NCI-H510A treated with DMSO at 0.1 percent for 48 hours (cell line): ENCODE measurements at places on chromosomes 7 and 10.

- no peak for DNase-seq
Observed at GRCh38 chr7:43044511-43044910, 67.9 kb upstream of the HECW1 start.

DNA sequence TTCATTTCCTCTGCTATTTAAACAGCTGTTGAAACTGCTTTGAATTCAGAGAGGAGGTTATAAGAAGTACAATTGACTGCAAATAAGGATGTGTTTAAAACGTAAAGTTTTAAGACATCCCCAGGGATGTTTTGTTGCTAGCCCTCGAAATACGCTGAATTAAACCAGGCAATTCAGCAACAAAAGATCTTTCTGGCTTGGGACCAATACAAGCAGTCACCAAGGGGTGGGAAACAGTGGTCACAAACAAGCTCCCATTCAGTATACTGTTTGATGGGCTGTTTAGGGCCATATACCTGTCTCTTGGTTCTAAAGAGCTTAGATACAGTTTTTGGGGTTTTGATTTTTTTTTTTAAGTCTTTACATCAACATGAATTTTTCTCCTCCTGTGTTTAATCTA lies 446.3 kb upstream of the POT1 start:
- no peak for DNase-seq

DNA sequence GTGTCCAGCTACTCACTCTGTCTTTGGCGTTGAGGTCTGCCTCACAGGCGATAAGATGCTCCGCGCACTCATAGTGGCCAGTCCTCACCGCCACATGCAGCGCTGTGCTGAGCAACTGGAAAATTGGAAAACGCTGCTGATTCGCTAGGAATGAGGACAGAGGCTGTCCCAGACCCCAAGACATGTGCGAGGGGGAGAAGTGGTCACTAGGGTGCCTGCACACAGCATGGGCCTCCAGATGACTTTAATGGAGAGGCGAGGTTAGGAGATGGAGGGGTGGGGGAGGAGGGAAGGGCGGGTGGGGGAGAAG lies 5.2 kb downstream of the ANKRD1 start:
- DNase-seq = no peak

DNA sequence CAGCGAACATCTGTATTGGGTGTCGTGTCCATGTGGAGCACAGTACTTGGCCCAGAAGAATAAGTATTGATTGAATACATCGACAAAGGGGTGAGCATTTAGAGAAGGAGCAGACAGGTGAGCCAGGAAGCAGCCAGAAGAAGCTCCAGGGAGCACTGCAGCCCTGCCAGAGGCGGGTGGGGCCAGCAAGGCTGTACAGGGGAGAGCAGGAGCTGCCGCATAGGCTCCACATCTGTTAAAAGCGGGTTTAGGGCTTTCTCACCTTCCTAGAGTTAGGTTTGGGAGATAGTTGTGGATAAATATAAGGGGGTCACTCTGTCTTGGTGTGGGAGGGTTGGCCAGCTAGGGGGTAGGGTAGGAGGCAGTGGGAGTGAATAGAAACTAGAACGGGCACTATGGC lies 1.3 kb upstream of the CPA1 start:
- DNase-seq = no peak

- DNase-seq = no peak
Observed at GRCh38 chr10:30098629-30099028, 39.2 kb upstream of the JCAD start.

- DNase-seq = peak; percentile 28
Observed at GRCh38 chr10:122056431-122057094, 67.6 kb downstream of the TACC2 start.

DNA sequence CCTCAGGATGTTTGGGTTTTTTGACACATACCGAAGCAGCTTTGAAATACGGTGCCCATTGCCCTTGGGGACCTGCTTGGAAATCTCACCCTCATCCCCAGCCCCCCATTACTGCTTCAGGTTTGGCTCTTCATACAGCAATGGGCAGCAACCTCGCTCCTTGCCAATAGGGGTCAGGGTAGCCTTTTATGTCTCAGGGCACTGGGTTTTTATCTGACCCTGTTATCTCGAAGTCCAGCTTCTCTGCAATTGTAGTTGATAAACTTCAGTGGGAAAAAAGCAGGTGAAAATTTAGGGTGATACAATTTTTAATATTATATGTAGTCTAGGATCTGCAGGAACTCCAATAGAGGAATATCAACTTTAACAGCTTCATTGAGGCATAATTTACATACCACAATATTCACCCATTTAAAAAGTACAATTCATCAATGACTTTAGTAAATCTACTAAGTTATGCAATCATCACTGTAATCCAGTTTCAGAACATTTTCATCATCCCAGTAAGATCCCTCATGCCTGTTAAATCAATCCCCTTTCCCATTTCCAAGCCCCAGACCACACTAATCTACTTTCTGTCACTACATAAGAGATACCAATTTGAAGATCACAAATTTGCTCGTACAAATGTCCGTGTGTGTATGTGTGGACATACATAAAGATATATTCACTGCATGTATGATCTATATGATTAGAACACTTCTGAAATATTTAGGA lies 386.2 kb downstream of the KCNMA1 start:
- peak; percentile 38 for DNase-seq

GRCh38 chr10:79316671-79317431 lies 30.4 kb upstream of the PPIF start:
- DNase-seq = peak; percentile 25

GRCh38 chr7:112383671-112384417 lies 66.4 kb upstream of the IFRD1 start:
- DNase-seq = no peak

DNA sequence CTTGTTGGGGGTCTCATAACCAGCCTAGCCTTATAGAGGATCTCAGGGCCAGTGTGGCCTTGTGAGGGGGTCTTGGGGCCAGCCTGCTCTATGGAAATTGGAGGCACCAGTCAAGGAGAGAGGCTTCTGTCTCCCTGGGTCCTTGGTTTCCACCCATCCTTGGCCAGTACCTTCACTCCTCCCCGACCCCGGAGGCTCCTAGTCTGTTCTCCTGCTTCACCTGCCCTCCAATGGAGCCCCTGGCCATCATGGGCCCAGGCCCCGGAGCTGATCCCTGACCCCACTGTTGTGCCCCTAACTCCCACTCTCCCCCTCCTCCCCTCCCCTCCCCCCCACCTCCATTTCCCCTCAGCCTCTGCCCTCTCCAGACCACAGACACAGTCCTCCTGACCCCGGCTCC lies 29.7 kb downstream of the RASGEF1A start:
- no peak for DNase-seq

DNA sequence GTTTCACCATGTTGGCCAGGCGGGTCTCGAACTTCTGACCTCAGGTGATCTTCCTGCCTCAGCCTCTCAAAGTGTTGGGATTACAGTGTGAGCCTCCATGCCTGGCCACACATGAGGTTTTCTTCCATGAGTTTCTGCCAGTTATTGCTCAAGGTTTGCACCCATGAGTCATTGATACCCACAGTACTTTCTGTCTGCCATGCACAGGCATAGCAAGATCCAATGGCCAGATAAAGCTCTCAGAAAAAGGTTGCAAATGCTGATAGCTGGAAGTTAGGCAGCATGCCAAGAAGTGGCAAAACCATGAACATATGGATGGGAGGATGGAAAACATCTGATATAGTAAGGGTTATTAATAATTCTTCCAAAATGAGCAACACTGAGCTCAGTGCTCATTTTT lies 298.7 kb upstream of the NRG3 start:
- DNase-seq = no peak

GRCh38 chr10:79347894-79348639 lies 798 bp downstream of the PPIF start:
- peak; percentile 17 for DNase-seq

GRCh38 chr10:117237401-117237991 lies 3.4 kb upstream of the SLC18A2 start:
- no peak for DNase-seq

- DNase-seq = no peak
Observed at GRCh38 chr10:12633776-12634620, 284.7 kb downstream of the CAMK1D start.

DNA sequence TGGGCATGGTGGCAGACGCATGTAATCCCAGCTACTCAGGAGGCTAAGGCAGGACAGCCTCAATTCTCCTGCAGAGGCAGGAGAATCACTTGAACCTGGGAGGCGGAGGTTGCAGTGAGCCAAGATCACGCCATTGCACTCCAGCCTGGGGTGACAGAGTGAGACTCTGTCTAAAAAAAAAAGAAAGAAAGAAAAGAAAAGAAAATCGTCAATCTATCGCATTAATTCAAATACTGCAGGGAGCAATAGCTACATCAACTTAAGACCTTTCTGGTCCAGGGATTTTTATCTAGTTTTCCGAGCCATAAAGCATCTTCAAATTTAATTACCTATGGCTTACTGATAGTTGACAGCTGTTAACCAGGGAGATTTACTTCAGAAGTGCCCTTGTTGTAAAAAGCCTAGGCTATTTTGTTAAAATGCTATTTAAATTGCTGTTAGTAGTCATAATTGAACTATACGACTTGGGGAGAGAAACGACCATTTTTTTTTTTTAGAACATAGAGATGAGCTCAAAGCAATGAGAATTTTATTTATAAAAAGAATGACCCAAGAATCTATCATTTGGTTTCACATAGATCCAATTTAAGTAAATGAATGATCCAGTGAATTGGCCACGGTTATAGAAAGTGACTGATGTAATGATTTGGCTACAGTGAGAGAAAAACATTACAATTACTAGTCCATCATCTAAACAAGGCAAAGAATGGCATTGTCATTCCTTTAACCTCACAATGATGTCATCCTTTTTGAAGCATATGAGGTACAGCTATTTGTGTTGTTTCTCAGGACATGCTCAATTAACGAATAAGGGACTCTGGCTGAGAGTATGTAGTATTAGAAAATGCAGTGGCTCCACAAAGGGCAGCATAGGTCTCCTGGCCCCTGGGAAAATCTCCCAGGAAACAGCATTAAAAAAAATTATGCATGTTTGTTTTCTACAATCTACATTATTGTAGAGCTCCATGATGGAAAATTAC lies 85.3 kb downstream of the SEMA3C start:
- DNase-seq = no peak

DNA sequence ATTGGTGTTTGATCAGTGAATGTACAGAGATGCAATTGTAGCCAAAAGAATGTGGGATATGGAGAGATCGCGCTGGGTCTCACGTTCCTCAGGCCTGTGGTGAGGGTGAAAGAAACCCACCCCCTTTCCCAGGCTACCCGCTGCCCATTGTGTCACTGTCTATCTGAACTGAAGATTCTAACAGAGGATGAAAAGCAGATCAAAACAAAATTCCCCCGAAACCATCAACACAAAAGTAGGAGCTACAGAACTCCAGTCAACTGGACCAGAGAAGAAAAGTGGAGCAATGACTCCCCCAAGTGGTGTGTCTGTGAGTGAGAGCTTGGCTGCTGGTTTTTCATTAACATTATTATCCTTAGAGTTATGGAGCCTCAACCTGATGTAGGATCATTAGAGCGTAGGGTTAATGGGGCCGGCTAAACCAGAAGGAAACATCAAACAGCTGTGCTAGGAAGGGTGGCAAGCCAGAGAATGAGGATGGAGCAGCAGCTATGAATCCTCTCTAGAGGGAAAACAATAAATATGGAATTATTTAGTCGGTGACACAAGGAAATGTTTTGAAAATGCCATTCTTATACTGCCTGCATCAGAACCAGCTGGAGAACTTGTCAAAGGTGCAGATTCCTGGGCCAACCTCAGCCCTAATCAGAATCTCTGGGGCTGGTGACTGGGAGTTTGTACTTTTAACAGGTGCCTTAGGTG lies 38.3 kb downstream of the AKR1B1 start:
- peak; percentile 24 for DNase-seq

GRCh38 chr10:119270762-119271366 lies 63.5 kb downstream of the GRK5 start:
- peak; percentile 47 for DNase-seq

DNA sequence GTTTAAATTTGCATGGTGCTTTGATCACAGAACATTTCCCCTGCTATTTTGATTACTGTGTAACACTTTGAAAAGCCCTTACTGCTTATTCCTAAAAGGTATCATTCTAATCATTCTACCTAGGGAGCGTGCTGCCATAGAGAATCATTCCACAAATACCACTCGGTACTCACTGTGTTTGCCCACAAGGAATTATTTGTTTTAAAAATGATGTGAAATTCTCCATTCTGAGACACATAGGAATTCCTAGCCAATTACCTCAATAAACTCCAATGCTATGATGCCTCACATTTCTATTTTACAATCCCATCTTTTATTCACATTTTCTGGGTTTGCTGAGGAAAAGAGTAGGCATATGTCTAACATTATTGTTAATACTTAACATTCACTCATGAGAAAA lies 16.2 kb upstream of the TES start:
- no peak for DNase-seq

DNA sequence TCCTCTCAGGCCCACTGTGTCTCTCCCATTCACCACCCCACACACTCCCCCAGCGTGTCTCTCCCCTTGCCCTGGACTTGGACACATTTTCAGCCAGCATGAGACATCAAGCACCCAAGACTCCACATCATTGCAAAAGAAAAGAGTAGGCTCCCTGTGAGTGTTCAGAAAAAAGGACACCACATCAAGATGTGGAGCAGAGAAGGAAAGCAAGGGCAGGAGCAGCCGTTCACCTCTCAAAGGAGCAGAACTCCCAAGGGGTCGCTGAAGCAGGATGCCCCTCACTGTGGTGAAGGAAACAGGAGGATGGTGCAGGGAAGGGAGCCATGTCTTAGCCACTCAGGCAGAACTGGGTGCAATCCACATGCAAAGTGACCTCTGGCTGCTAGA lies 89.9 kb upstream of the MACROH2A2 start:
- DNase-seq = no peak

DNA sequence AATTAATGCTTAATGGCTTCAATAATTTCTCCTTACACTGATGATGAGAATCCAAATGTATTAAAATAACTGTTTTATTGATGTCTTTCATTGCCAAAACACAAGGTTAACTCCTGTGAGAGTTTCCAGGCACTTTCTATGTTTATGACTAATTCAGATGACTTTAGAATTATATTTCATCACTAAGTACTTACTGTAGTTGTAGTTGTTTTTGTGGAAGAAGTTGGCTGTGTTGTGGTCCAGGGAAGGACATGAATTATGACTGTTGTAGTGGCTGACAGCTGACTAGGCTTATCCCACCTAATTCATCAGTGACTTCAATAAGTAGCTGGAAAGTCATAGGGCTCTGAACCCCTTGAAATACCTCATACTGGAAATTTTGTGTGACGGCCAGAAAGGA lies 254.8 kb downstream of the HGF start:
- DNase-seq = no peak

DNA sequence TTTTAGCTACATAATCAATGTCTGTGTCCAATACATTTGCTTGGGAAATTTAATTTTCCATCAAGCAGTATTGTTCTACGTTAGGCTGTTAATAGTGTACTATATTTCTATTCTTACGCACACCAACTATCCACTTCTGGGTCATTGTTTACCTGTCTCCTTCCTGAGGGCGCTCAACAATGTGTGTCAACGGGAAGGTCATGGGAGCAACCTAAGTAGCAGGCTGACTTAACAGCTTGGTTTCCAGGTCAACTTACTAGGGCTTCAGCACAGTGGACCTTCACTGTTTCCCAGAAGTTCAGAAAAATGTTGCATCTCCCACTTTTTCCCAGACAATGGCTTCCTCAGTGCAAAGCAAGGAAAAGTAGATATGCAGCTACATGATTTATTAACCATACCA lies 13.7 kb downstream of the THSD7A start:
- peak; percentile 35 for DNase-seq

GRCh38 chr10:124239134-124239533 lies 145.7 kb upstream of the CHST15 start:
- no peak for DNase-seq

GRCh38 chr10:35409094-35409582 lies 72.8 kb downstream of the CCNY start:
- peak; percentile 10 for DNase-seq

- no peak for DNase-seq
Observed at GRCh38 chr10:33810986-33811385, 476.5 kb upstream of the NRP1 start.
